ENCODE measurements at places on chromosomes 5 and 9. TPM values are rescaled to one million over a fixed set of nuclear protein-coding genes. Genes with fewer than 3 reads are reported as not detected.

The CCNI2 gene
- 13.0 TPM for total RNA-seq

The TMEM215 gene
- not detected for total RNA-seq

The SH3PXD2B gene
- 0.19 TPM for total RNA-seq

The FANCC gene
- total RNA-seq = 4.4 TPM

The FAF2 gene
- 33.6 TPM for total RNA-seq

The TPPP gene
- 0.97 TPM for total RNA-seq

The AJM1 gene
- total RNA-seq = 2.4 TPM

The SPATA31C2 gene
- total RNA-seq = not detected

The SPINK4 gene
- total RNA-seq = not detected

The UIMC1 gene
- total RNA-seq = 61.7 TPM

The GLRA1 gene
- total RNA-seq = not detected

The ADGRD2 gene
- not detected for total RNA-seq

The LAMC3 gene
- 0.32 TPM for total RNA-seq

The GPR150 gene
- total RNA-seq = 1.5 TPM

The ANKRA2 gene
- total RNA-seq = 59.4 TPM

The IRX2 gene
- total RNA-seq = not detected

The LOX gene
- total RNA-seq = not detected
